HuH-7.5 (cell line): ENCODE measurements at places on chromosomes 16 and 17.

GRCh38 chr16:49410226-49410625, 36.6 kb downstream of the C16orf78 start:
- DNase-seq: no peak

- no peak for DNase-seq
These were observed 62.2 kb downstream of the MPRIP start for GRCh38 chr17:17104494-17104893.

DNA sequence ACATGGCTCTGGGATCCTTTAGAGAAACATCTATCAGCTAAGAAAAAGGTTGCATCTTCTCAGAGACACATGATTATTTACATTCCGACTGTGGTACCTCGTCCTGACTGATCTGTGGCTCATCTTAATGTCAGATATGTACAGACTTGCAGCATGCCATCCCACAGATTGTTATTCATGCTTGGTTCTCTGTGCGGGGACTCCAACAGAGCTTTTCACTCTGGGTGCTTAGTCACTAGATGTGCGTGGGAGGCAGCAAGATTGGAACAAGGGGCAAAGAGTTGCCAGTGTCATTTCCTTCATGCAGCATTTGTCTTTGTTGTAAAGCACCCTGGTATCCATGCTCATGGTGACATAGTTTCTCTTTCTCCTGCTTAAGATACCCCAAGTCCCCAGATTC, 179.1 kb upstream of the CACNG5 start:
- no peak for DNase-seq

- no peak for DNase-seq
These were observed 48.7 kb downstream of the TMEM100 start for GRCh38 chr17:55673743-55674506.

- no peak for DNase-seq
These were observed 6.6 kb downstream of the POLR2C start for GRCh38 chr16:57469046-57469445.

DNA sequence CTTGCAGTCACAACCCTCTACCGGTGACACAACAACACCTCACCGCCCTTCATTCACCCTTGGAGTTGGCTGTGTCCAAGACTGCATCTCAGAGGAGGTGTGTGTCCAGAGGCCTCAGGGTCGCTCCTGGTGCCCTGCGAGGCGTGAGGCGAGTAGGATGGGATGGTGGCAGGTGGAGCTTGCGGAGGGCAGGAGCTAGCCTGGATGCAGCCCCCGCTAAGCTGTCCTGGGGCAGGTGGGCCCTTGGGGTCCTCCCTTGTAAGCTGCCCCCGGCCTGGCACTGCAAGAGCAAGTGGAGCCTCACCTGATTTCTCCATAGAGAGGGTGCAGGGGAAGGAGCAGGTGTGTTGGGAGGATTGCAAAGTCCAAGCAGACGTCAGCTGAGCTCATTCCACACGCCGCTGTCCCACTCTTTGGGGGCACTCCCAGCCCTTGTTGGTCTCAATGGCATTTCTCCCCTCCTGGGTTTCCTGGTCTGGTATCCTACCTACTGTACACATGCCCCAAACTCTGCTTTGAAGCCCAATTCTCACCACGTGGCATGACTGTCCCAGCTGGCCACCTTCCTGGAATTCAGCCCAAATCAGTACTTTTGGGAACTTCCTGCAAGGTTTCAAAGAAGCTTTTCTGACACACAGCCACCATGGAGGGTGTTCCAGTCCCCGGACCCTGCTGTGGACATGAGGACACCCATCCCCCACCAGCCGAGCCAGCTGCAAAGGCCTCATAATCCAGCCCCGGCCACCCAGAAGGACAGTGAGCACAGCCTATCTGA, 18.1 kb upstream of the ICAM2 start:
- no peak for DNase-seq
